ENCODE measurements at places on chromosomes 11 and 22. TPM values are rescaled to one million over a fixed set of nuclear protein-coding genes. Genes with fewer than 3 reads are reported as not detected.

Gene PATE4
- total RNA-seq = not detected

Gene MPZL2
- 0.06 TPM for total RNA-seq

Gene OR6A2
- total RNA-seq = not detected

Gene AHNAK
- 326 TPM for total RNA-seq

Gene FOSL1
- total RNA-seq = 101 TPM

Gene F2
- total RNA-seq = 2.1 TPM

Gene GRM5
- total RNA-seq = not detected

Gene PDE2A
- total RNA-seq = 2.1 TPM

Gene DBX1
- not detected for total RNA-seq

Gene NUDT8
- total RNA-seq = 11.1 TPM

Gene DEPDC7
- 7.0 TPM for total RNA-seq

Gene MS4A6E
- total RNA-seq = not detected

Gene SLC17A6
- not detected for total RNA-seq
